Activated T-helper 9 cell treated with anti-CD3 and anti-CD28 coated beads, Interleukin-2, amount 50 U/mL, for 16 hours (primary cell): ENCODE measurements at places on chromosomes 1 and 21.

DNA sequence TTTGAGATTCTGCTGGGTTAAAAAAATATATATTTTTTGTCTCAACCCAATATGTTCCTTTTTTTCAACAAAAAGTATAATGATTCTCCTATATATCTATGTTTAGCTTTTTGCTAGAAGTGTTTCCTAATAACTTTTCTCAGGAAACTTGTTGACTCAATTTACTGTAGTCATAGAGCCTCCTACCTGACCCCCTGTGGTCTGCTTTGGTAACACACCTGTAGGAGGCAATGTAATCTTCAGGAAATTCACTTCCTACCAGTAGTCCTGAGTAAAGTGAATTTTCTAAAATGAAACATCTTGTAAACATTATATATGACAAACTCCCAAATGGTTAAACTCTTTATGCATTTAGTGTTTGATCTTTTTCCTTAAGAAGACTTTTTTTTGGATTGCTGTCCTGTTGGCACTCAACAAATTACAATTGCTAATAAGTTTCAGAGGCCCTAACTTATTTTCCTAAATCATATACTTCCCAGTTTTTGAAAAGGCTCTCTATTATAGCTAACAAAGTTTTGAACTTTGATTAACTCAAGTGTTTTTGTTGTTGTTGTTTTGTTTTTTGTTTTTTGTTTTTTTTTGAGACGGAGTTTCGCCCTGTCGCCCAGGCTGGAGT lies 118.3 kb downstream of the OLFML2B start:
- DNase-seq = no peak

- DNase-seq = no peak
Observed at GRCh38 chr1:17915511-17916197, 160.5 kb downstream of the ACTL8 start.

DNA sequence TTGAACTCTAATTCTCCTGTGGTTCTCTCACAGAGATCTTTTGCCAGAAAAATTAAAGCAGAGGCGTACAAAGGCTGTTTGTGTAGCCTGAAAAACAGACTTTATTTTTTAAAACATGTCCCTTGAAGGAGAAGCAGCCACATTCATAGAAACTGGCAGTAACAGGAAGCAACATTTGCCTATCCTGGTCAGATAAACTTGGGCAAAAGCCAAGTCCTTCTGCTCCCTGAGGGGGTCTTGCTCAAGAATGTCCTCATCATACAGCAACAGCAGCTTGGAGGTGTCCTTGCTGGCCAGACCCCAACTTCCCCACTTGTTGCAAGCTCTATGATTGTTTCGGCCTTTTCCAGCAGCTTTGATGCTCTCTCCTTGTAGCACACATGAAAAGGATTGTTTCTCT lies 36.3 kb downstream of the MSTO1 start:
- no peak for DNase-seq

DNA sequence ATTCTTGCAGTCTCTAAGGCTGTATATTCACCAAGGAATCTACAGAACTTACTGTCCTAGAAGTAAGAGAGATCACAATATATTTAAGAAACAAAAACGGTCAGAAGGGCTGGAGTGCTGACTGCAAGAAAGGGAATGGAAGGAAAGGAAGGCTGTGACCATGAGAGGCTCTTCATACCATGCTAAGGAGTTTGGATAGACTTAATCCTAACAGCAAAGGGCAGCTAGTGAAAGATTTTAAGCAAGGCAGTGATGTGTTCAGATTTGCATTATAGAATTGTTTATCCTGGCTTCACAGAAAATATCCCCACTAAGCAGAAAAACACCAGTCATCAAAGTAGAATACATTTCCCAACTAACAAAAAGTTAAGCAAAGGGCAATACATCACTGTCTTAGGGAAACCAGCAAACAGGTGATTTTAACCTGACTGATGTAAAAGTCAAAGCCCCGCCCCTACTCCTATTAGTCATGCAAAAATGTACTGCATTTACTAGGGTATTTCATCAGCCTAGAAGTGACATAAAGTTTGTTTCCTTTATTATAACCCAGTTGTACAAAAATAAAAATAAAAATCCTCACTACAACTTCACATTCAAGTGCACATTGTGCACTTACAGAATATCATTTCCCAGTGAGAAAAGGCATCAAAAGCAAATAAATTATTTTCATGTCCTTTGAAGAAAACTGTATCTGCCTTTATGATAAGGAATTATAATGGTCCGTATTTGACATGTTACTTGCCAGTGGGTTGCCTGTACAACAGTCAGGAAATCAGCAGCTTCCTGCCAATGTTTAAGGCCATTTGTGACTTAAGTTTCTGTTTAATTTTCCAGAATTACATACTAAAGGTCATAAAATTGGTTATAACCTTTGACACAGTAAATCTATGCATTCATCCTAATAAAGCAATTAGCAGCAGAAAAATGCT lies 17.2 kb downstream of the JAK1 start:
- DNase-seq = peak; percentile 16

- DNase-seq = no peak
Observed at GRCh38 chr1:64508629-64509028, 38.7 kb downstream of the CACHD1 start.
